NCI-H226 (cell line): ENCODE measurements at places on chromosomes 6 and 20.

DNA sequence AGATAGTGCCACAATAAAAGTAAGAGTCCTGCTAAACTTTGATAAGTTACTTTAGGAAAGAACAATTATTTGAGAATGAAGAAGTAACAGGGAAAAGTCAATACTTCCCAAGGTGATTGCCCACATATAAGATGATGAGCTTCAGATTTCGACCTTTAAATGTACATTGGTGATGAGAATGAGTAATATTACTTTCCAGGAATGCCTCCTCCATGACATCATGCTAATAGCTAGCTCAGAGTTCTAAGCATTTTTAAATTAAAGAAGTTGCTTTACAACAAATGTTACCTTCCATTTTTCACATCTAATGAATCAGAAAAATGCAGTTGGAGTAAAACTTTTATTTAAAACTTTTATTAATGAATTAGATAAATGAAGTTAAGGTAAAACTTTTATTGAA is 22.5 kb upstream of the OPN5 start:
- DNase-seq = no peak

- DNase-seq = no peak
Measured at GRCh38 chr6:19362396-19362795, 474.8 kb upstream of the ID4 start.

DNA sequence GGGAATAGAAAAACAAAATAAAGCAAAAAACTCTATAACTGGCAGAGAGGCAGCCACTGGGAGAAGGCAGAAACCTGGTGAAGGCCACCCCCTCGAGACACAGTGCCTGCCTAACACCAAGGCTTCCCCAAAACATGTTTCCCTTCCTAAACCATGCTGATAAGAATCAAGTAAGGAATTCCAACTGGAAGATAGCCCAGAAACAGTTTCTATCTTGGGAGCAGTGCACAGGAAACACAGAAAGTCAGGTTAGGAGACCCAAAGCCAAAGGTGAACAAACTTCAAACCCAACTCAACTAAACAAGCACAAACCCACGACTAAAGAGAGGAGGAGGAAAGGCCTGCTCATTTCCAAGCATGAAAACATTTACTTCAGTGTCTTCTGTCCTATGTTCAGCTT is 433.7 kb upstream of the RGS17 start:
- no peak for DNase-seq

DNA sequence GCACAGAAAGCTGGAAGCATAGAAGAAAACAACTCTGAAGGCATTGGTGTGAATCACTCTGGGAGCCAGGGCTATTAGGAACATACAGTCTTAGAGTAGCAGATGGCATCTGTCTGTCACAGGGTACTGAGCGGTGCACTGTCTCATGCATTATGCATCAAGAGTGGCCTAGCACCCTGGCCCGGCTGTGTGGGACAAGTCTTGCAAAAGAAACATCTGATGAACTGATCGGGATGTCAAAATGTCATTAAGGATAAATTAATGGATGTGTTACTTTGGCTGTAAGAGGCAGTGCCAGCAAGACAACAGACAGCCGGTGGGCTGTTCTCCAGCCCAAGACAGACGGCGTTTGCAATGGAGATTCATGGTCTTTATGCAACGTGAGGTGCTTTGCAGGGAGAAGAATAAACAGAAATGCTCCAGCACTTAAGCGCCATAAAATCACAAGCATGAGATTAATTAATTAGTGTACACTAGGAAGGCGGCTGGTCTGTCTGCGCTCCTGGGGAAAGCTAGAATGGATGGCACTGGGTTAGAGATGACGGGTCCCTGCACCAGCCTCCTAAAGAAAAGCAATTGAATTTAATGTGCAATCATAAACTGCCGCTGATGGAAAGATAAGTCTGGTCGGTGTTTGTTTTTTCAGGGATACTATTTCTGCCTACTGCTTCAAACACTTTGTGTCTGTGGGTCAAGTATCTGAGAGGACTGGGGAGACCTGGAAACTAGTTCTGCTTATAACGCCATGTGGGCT is 600.6 kb upstream of the CHD6 start:
- DNase-seq = no peak

- no peak for DNase-seq
Measured at GRCh38 chr6:22102671-22103070, 194.2 kb downstream of the PRL start.

GRCh38 chr6:55131616-55132015 is 42.7 kb upstream of the HCRTR2 start:
- DNase-seq = no peak

GRCh38 chr6:29764422-29765196 is 41.4 kb downstream of the HLA-F start:
- DNase-seq = peak; percentile 25

- no peak for DNase-seq
Measured at GRCh38 chr6:88045521-88046136, 2.0 kb upstream of the SPACA1 start.

- DNase-seq = no peak
Measured at GRCh38 chr20:60501048-60501447, 542.8 kb downstream of the CDH26 start.

DNA sequence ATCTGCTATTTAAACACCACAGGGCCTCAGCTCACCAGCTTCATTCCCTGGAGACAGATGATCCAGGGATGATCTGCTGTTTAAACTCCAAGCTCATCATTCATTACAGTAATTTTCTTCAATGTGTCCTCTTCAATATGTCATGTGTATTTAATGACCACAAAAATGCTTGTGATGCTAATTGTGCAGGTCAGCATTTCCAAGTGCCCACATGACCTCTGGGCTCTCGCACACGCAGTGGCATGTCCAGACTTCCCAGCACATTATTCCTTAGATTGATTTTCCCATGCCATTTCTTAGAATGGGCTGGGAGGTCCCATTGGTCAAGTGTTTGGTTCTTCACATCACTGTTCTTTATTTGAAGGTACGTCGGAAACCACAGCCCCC is 434.4 kb downstream of the HAO1 start:
- DNase-seq = no peak

- no peak for DNase-seq
Measured at GRCh38 chr6:169643521-169643920, 58.3 kb downstream of the WDR27 start.

- no peak for DNase-seq
Measured at GRCh38 chr6:21118216-21118780, 475.3 kb upstream of the SOX4 start.

DNA sequence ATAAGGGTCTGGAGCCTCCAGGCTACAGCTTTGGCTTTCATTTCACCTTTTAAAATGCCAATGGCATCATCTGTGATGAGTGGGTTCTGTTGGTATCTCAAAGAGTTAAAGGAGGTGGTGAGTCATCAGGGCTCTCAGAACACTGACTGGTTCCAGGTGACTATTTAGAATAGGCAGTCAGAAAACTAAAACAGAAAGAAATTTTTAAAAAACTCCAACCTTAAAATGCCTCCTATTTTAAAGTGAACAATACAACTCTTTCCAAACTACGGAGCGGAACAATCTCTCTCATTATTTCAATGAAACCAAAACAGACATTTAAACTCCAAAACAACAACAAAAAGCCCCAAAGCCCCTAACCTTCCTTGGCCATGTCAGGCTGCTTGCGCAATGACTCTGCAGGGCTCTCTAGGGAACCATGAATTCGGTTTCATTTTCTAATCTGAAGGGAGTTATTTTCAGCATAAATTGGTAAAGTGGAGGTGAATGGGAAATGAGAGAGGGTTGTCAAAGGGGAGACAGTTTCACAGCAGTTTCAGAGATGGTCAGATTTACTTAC is 194.9 kb downstream of the KIF6 start:
- DNase-seq = peak; percentile 84

GRCh38 chr6:56807989-56808337 is 146.9 kb upstream of the BEND6 start:
- peak; percentile 49 for DNase-seq

- no peak for DNase-seq
Measured at GRCh38 chr6:15949982-15950381, 178.9 kb upstream of the MYLIP start.

DNA sequence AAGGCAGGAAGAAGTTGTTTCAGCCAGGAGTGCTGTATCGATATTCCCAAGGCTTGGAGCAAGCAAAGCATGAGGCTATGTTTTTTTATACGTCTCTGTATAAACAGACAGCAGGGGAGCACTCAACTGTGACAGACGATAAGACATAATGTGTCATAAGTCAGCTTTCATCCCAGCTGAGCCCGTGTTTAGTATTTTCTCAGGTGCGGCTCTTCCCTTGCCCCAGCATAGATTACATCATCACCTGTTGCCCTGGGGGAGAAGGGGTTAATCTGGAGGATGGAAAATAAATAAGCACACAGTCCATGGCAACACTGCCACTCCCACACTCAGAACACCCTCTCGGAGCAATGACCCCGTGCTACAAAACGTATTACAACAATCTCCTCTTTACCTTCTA is 22.1 kb upstream of the KCNK5 start:
- DNase-seq = no peak
